CD8-positive, alpha-beta T cell (primary cell): ENCODE measurements at places on chromosomes 11 and 22.

- no peak for DNase-seq
These were observed 33.4 kb downstream of the PPARA start for GRCh38 chr22:46183733-46184132.

- peak; percentile 69 for DNase-seq
These were observed 55.7 kb downstream of the CD82 start for GRCh38 chr11:44621140-44621681.

- DNase-seq, result peak; percentile 72
These were observed 504 bp downstream of the CFL1 start for GRCh38 chr11:65857500-65857852.

GRCh38 chr11:126452241-126453101 is 97.0 kb downstream of the ST3GAL4 start:
- no peak for DNase-seq

GRCh38 chr22:47236161-47236560 is 473.7 kb downstream of the TBC1D22A start:
- no peak for DNase-seq

GRCh38 chr11:23973244-23973643 is 523.6 kb upstream of the LUZP2 start:
- DNase-seq, result no peak

- no peak for DNase-seq
These were observed 61.5 kb upstream of the POU2AF1 start for GRCh38 chr11:111440416-111441205.

DNA sequence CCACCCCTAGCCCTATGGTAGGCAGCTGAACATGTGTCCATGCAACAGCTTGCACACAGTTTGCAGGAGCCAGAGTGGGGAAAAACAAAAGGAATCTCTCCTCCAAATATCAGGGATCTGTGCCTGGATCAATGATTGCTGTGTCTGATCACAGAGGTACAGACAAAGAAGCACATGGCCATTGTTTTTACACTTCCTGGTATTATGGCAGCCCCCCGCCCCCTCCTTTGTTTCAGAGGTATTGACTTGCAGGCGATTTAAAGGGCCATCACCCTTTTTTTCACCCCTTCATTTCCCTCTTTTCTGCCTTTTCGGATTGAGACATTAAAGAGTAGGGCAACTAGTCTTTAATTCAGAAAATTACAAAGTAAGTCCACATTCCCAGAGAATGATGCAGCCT is 453.0 kb upstream of the LUZP2 start:
- DNase-seq, result no peak

GRCh38 chr11:19164230-19164855 is 37.4 kb downstream of the CSRP3 start:
- no peak for DNase-seq

- no peak for DNase-seq
These were observed 5.3 kb downstream of the SLN start for GRCh38 chr11:107706531-107706930.

DNA sequence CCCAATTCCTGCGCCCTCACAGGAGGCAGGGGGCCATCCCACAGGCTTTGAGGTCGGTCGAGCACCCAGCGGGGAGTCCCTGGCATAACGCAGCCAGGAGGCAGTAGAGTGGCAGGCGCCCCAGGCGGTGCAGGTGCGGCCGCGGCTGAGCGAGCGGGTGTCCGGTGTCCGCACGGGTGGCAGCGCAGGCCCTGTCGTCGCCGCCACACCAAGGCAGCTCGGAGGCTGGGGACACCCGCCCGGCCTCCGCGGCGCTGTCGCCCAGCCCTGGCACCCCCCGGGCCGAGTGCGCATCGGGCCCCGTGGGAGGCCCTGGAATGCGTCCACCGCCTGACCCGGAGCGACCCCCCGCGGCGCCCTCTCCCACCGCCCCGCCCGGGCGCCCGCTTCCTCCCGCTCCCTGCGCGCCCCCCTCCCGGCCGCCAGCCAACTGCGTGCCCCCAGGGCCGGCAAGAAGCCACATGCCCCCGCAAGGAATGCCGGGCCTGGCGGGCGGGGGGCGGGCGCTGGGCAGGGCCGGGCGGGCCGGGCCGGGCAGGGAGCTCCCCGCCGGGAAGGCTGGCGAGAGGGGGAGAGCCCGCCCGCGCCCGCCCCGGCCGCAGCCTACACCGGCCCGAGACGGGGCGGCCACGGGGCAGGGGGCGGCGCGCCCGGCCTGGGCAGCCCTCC is 33.9 kb downstream of the PRDM11 start:
- DNase-seq, result no peak

DNA sequence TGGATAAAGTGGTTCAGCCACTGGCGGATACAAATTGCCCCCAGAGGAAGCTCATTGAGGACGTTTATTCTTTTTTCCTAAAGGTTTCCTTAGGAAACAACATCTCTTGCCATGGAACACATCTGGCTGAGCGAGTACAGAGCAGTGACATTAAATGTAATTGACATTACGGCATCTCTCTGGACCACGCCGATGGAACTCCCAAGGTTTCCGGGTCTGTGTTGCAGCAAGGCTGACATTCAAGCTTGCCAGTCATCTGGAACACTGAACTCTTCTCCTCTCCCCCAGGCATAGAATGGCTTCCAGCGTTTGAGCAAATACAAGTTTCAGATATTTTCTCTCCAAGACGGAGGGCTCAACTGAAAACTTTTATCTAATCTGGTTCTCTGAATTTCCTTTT is 42.1 kb downstream of the CLMP start:
- no peak for DNase-seq

DNA sequence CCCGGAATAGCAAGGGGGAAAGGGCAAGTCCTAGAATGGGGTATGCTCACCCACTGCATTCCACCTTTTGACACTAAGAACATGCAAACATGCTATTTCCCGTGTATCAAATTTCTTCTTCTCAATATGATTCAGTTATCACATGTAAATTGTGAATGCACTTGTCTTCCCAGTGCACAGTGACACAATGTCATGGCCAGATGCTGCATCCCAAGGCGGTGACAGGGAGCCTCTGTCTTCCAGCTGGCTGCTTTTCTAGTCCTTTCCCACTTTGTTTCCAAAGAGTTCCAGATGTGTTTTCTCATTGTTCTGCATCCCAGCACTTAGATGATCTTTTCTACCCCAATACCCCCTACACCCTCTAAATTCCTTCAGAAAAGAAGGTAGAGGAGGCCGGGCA is 12.4 kb downstream of the SLC25A18 start:
- no peak for DNase-seq

DNA sequence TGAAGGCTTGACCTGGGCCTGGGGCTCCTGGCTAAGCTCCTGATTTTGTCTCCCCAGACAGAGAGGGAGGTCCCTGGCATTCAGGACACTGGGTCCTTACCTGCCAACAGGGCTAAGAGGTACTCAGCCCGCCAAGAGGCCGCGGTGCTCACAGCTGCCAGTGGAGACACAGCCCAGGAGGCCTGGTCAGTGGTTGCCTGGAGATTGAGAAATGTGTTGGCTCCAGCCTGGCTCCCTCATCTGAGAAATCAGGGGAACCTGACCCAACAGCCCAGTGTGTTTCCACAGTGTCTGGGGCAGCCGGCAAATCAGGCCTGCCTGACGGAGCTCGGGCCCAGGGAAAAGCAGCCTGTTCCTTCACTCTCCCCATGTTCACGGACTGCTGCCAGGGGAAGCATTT is 79.4 kb upstream of the NAV2 start:
- DNase-seq, result no peak

DNA sequence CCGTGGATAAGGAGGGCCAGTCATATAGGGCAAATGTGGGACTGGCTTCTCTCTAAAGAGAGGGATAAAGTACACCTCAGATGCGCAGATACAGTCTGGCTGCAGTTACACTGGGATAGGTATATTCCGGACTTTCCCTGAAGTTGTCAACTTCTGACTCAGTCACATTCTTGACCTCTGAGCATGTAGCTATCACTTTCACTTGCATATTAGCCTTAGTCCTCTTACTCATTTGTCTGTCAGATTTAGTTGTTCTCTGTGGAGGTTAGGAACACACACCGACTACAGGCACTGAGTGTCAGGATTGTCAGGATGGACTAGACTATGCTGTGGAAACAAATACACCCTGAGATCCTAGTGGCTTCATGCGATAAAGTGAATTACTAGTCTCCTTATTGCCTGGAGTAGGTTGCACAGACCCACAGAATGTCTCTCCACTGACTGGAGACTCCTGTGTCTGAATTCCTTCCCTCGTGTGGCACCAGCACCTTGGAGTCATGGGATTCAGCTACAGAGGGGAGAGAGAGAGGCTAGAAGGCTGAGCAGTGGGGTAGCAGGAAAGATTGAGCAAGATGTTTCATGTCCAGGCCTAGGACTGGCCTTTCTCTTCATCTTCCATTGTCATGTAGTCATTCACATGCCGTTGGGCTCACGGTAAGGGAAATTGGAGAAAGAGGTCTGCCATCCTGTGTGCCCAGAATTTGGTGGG is 654.3 kb downstream of the NTM start:
- no peak for DNase-seq

DNA sequence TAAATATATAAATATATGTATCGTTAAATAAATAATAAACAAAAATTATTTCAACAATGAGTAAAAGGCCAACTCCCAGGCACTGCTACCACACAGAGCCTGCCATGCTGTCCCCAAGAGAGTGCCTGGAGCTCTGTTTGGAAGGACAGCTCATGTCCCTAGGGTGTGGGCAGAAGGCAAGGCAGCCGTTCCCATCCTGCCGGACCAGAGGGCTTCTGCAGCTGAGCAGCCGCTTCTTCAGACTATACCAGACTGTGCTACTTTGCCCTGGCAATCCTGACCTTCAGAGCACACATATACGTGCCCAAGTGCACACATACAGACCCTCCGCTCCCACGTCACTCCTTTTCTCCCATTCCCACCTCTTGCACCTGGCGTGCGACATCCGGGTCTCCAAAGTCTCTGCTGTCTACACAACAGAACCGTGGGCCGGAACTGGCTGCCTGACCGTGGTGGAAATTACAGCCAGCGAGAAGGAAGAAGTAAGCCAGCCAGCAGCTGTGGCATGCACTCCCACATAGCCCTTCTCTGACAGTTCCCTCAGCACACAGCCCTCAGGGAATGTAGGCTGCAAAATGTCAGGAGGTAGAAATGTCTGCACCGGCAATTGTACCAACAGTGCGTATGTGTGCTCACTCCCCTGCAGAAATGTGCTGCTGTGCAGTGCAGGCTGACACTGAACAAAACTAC is 24.0 kb downstream of the PAX6 start:
- DNase-seq, result no peak

GRCh38 chr11:74446532-74446938 is 20.8 kb downstream of the KCNE3 start:
- no peak for DNase-seq

- DNase-seq, result no peak
These were observed 13.6 kb upstream of the MDK start for GRCh38 chr11:46367916-46368267.

DNA sequence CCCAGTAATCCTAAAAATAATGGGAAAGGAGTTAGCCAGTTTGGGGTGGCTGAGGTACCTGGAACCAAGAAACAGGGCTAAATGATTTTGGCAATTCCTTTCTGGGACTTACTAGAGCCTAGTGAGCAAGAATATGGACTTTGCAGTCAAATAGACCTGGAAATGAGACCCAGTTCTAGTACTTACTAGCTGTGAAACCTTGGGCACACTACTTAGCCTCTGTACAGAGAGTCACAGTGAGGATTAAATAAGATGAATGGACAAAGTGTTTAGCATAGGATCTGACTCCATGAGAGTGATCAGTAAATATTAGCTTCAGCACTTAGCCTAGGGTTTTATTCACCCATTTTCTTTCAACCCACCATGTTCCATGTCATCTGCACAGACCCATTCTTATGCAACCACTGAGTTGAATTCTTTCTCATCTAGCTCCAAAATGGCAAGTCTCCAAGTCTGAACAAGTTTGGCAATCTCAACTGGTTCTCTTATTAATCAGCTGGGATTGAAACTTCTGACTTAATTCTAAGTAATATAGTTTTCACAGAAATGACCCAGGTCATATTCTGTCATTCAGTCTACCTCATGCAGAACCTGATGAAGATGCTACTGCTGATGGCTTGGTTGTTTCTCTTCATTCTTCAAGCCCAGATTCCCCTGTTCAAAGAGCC is 15.0 kb upstream of the SORL1 start:
- DNase-seq, result no peak

- DNase-seq, result peak; percentile 48
These were observed 19.5 kb downstream of the IL17REL start for GRCh38 chr22:49992921-49993648.

DNA sequence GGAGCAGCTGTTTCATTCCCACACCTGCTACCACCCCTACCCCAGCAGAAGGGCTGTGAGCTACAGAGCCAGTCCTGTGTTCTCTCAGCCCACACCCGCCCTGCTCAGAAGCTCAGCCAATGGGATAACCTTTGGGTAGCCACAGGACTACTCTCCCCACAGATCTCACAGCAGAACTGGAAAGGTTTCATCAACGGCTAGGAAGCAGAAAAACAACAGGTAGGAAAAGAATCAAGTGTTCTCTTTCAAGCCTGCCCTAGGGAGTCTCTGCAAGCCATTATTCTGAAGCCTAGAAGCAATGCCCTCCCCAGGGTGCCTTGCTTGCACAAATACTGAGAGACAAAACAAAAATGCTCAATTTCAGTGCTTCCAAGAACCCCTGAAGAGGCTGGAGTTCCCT is 77.2 kb downstream of the TMPRSS5 start:
- no peak for DNase-seq

DNA sequence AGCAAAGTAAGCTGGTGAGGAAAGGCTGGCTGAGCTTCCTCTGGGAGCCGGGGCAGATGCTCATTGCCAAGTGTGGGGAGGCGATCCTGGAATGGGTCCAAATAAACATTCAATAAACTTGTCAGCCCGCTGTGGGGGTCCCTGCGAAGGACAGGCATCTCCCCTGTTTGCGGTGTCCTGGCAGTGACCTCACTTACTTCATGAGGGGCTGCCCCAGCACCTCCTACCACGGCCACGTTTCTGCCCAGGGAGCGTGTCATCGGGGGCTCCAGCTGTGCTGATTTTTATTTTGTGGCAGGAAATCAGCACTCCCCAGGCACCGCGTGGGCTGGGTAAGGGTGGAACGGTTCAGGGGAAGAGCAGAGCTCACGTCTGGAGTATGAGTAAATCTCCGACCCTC is 493.9 kb upstream of the B3GAT1 start:
- no peak for DNase-seq

DNA sequence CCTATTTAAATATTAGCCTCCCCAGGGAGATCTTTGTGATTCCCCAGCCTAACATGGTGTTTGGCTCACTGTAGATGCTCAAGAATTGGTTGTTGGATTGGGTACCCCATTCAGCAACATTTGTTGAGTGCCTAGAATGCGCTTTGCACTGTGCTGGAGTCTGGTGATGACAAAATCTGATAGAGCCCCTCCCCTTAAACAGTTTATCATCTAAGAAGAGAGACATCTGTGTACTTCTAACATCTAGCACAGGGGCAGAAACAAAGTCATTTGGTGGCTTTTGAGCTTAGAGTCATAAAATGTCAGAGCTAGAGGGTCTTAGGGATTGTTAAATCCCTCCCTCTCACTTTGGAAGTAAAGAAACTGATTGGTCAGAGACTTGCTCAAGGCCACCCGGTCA is 73.0 kb downstream of the UBASH3B start:
- DNase-seq, result no peak

DNA sequence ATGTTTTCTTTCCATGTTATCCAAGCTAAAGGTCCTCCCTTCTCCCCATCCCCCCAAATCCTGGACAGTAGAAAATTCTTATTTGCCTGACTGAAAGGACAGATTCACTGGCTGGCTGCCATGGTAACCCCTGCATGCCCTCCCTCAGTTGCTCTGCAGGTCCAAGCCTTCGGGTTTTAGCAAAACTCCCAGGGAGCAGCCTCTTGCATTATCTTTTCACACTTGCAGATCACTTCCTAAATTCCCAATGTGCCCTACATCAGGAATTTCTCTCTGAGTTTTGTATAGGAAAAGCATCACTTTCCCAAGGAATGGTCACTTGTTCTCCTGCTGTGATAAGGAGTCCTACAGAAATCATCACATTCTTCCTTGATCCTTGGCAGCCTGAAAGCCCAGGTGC is 75.0 kb upstream of the TENM4 start:
- DNase-seq, result no peak

GRCh38 chr11:115963156-115963555 is 458.9 kb upstream of the CADM1 start:
- no peak for DNase-seq
